ENCODE measurements at places on chromosomes 1 and 21. TPM values are rescaled to one million over a fixed set of nuclear protein-coding genes. Genes with fewer than 3 reads are reported as not detected.

The CRABP2 gene
- total RNA-seq, result 120 TPM

The BSND gene
- not detected for total RNA-seq

The TMEM61 gene
- 0.95 TPM for total RNA-seq

The ZFP69B gene
- 3.0 TPM for total RNA-seq

The VANGL2 gene
- 0.06 TPM for total RNA-seq

The CA6 gene
- total RNA-seq, result not detected

The LCE2A gene
- not detected for total RNA-seq

The CACHD1 gene
- 6.6 TPM for total RNA-seq

The REN gene
- total RNA-seq, result 3.1 TPM
